ENCODE measurements at places on chromosomes 4 and X.

GRCh38 chr4:112279882-112280315 lies 5.8 kb downstream of the TIFA start:
- DNase-seq: no peak

GRCh38 chr4:6207602-6208001 lies 7.3 kb upstream of the JAKMIP1 start:
- no peak for DNase-seq

DNA sequence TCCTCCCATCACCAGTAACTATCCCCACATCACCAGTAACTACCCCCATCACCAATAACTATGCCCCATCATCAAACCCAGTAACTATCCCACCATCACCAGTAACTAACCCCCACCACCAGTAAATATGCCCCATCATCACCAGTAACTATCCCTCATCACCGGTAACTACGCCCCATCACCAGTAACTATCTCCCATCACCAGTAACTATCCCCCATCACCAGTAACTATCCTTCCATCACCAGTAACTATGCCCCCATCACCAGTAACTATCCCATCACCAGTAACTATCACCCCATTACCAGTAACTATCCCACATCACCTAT lies 2.9 kb downstream of the ASMTL start:
- no peak for DNase-seq

GRCh38 chr4:4734425-4734824 lies 125.0 kb upstream of the MSX1 start:
- DNase-seq: no peak

- DNase-seq: no peak
These were observed 1404.1 kb upstream of the IGFBP7 start for GRCh38 chr4:58514299-58514698.

DNA sequence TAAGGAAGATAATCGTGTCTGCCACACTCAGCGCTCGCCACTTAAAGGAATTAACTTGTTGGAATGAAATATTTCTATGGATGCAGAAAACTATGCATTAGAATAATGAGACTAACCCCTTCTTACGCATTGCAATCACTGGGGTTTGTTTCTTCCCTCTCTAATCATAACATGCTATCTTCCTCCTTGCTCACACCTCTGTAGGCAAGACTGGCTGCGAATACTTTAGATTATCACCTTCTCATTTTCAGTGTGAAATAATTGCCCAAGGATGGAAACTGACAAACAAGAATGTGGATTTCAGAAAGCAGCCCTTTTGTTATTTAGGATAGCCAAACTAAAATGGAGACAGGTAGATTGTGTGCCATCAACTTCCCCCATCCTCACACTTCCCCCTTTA lies 349.4 kb downstream of the MID1IP1 start:
- DNase-seq: no peak

- no peak for DNase-seq
These were observed 87.1 kb downstream of the HDX start for GRCh38 chrX:84415140-84415539.

- no peak for DNase-seq
These were observed 113.1 kb downstream of the ATP8A1 start for GRCh38 chr4:42543762-42544161.

DNA sequence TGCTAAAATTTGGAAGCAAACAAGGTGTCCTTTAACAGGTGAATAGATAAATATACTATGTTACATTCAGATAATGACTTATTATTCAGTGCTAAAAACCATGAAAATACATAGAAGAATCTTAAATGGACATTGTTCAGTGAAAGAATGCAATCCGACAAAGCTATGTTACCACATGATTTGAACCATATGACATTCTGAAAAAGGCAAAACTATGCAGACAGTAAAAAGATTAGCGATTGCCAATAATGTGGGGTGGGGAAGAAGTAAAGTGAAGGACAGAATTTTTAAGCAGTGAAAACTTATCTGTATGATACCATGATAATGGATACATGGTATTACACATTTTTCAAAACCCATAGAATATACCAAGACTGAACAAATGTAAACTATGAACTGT lies 926.9 kb downstream of the FAT4 start:
- no peak for DNase-seq

DNA sequence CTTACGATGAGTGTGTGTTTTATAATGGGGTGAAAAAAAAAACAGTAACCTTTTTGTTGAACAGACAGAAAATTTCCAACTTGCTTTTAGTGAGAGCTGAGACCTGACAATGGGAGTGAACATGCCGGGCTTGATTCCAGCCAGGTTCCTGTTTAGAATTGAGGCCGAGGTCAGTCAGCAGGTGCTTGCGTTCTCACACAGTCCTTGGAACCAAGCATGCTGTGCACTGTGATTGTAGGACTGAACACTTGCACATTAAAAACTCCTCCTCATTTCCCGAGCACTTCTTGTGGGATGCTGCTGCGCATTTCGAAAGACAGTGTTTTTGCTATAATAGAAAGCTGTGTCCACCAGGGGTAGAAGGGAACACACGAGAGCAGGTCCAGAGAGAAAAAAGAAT lies 51.8 kb downstream of the TMEM131L start:
- DNase-seq: no peak

DNA sequence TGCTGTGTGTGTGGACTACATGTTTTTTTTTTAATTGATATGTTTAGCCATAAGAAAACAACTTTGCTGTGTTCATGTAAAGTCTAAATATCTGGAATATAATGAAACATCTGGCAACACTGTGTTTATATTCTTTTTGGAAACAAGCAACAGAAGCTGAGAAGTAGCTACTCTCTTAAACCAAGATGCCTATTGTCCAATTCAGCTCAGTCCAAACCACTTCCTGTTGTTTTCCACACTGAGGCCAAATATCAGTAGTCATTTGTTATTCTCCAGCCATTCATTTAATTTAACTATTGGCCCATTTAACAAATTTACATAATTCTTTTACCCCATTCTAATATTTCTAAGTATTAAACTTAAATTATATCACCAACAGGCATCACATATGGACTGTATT lies 903.0 kb upstream of the SLIT2 start:
- DNase-seq: no peak

- no peak for DNase-seq
These were observed at the start of gene DUSP21 for GRCh38 chrX:44843753-44844152. TSS of gene DUSP21 (plus strand) at chrX:44844021. CDS start at chrX:44844133, 112 bp downstream.

- no peak for DNase-seq
These were observed 44.9 kb upstream of the ADAMTS3 start for GRCh38 chr4:72613959-72614358.

GRCh38 chr4:139015948-139016471 lies 429 bp downstream of the NOCT start:
- peak; percentile 40 for DNase-seq

DNA sequence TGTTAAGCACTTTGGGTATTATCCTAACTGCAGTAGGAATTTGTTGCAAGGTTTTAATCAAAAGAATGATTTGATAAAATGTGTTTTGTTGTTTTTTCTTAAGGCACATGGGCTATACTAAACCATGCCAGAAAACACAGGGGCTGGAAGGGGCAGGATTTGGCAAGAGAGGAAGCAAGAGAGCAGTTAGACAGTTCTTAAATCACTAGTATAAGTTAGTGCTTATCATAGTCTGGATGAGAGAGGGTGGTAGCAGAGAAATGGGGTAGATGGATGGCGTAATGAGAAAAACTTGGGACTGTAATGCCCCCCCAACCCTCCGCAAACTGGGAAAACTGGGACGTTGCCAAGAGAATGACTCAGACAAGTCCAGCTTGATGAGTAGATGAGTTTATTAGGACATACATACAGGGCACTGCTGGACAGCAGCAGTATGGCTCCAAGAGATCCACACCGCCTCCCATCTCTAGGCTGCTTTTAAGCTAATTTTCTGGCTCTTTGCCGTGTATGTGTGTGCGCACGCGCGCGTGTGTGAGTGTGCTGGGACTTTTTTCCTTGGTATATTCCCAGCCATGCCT lies 151.5 kb downstream of the PDLIM5 start:
- DNase-seq: no peak

DNA sequence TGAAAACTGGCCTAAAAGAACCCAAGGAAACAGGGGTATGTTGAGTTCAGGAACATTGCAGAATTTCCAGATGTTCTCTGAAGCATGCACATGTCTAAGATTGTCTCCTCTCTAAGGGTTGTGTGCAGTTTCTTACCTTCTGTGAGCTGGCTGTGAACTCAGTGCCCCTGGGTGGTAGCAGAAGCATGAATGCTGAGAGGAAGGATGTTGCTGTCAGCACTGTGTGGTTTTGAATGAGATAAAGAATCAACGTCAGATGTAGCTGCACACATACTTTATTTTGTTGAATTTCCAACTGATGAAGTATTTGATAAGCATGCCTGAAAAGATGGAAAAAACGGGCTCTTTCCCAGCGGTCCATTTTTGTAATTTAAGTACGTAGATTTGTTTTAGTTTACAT lies 23.8 kb upstream of the CD38 start:
- DNase-seq: no peak

GRCh38 chr4:27973056-27973455 lies 1112.4 kb downstream of the STIM2 start:
- no peak for DNase-seq

DNA sequence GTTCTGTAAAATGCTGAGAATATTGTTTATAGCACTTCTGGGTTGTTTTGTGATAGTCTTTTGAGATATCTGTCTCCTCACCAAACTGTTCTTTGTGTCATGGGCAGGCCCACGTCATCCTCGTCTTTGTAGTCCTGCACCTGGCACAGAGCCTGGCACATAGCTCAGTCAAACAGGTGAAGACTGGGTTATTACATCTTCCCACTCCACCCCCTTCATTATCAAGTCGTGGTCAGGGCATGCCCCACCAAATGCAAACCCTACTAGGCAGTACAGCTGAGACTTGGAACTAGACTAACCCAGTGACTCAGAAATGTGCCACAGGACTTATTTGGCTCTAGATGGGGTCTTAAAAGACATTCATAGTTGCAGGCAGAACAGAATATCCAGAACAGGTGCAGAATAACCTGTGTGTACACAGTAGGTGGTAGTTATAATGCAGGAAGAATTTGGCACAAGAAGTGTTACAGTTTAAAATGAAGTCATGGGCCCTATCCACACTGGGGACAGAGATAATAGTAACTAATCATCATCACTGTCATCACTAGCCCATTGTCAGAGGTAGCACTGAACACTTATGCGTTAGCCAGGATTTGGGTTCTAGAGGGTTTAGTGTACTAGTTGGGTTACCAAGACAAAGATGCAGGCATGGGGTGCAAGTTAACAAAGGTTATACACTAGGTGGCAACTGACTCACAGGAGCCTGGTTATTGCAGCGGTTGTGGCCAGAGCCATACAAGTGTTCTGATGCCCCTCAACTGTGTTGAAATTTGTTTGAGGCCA lies 74.9 kb downstream of the TBL1X start:
- DNase-seq: no peak

GRCh38 chr4:121817006-121817405 lies 6.7 kb downstream of the CCNA2 start:
- no peak for DNase-seq

DNA sequence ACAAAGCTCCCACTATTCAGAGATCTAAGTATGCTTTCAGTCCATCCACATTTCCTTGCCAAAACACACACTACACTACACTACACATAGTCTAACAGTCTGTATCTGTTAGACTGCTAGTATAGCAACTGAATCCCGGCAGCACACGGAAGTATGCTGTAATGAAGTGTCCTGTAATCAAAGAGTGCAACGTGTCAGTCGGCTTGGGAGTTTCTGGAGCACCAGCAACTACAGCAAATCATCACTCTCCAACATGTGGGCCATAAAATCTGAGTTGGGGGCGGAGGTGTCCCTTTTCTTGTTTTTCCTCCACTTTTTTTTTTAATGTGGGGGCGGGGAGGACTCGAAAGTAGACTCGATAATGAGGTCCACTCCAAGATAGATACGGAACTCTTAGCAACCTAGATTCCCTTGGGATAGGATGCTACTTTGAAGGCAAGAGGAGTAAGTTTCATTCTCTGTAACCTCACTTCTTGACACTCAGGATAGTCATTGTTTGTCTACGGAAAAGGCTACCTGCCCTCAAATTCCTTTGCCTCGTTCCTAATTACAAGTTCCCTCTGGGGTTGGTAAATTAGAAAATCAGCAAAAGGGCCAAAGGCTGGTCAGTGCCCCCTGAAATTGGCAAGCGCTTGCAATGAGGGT lies 722 bp downstream of the SLC10A7 start:
- peak; percentile 4 for DNase-seq

GRCh38 chr4:187416216-187416615 lies 579.4 kb upstream of the ZFP42 start:
- no peak for DNase-seq

DNA sequence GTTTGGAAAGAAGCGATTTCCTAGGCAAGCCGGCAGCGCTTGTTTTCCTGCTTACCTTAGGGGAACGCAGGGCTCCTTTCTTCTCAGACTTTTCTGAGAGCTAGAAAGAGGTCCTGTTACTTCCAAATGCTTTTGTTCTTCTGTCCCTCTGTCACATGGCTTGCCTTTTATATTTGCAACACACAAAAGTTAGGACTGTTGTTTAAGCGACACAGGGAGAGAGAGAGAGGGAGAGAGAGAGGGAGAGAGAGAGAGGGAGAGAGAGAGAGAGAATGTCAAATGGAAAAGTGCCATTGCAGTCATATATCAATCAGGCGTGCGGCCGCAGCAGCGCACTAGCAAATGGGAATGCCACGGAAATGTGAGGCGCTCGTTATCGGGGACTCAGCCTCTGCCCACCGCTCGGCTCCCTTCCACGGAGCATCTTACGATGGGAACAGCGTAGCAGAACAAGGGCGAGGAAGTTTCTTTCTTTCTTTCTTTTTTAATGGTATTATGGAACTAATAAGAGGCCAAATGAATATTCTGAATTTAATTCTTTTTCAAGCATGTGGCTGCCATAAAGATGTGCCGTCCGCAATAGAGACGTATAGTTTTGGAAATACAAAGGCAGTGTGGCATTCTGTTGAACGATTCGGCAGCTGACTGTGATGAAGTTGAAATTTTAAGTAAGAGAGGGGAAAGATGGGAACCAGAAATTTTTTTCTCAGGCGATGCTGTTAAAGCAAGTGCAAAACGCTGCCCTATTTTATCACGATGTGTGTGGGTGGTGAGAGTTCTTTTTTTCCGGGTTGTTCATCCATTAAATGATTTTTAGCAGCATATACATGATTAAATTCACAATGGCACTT lies at the start of gene NDP:
TSS of gene NDP (minus strand) at position 142 of the 851 bp plus-strand sequence. CDS start 14,745 bp downstream, outside the sequence.
- DNase-seq: no peak

GRCh38 chr4:185597532-185598188 lies 62.4 kb upstream of the PDLIM3 start:
- DNase-seq: peak; percentile 61

DNA sequence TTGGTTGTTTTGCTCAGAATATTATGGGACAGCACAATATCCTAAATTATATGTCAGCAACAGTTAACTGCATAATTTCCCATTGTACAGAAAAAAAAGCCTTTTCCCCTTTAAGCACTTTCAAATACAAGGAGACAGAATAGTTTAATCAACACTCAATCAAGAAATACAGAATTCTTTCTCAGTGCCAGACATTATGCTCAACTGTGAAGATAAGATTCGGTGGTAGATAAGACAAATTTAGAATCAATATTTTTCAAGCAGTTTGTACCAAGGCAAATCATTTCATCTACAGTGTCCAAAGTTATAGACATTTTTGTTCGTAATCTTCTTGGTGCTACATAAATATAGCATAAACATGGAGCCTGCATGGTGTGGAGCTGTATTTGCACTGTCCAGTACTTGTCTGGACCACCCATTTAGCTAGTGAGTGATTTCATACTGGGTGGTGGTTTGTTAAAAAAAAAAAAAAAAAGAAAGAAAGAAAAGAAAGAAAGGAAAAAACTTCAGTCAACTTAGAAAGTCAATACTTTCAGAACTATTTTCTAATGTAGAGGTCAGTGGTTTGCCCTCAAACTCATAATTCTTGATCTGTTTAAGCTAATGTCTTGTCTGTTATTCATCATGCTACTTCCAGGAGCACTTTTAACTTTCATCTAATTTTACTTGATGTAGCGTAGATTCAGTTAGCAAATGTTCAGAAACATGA lies 522.9 kb downstream of the FAT4 start:
- DNase-seq: no peak
